ENCODE measurements at places on chromosomes 2 and 18. TPM values are rescaled to one million over a fixed set of nuclear protein-coding genes. Genes with fewer than 3 reads are reported as not detected.

DNA sequence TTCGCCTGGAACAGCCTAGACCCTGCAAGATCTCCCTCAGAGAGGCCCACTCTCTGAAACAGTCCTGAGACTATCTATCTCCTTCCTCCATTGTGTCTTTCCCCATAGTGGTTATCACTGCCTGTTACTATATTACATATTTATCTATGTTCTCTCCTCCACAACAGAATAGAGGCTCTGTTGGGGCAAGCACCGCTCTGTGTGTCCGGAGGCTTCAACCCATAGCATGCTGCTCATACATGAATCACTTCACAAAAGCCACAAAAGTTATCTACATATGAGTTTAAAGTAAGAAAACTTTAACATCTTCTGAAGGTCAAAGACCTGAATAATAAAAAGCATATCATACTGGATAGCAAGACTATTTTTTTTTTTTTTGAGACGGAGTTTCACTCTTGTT lies 242.1 kb upstream of the HS6ST1 start:
- H3K4me3 ChIP-seq, result no peak overlapping the region
- H3K27ac ChIP-seq, result no peak overlapping the region
- H3K27me3 ChIP-seq, result peaks cover 2% of the 10 kb centered on the region
- no peak for DNase-seq

- no peaks in the 10 kb centered on the region for H3K36me3 ChIP-seq
- H3K4me3 ChIP-seq, result no peak overlapping the region
- no peaks in the 10 kb centered on the region for H3K27me3 ChIP-seq
- no peaks in the 10 kb centered on the region for H3K4me1 ChIP-seq
- peak; percentile 37 for DNase-seq
Observed at GRCh38 chr2:72993147-72993932, 76.0 kb downstream of the EMX1 start.

GRCh38 chr18:75316223-75316622 lies 105.6 kb downstream of the TSHZ1 start:
- no peak overlapping the region for H3K27ac ChIP-seq
- no peak for DNase-seq
- no peaks in the 10 kb centered on the region for H3K4me1 ChIP-seq
- no peaks in the 10 kb centered on the region for H3K27me3 ChIP-seq

DNA sequence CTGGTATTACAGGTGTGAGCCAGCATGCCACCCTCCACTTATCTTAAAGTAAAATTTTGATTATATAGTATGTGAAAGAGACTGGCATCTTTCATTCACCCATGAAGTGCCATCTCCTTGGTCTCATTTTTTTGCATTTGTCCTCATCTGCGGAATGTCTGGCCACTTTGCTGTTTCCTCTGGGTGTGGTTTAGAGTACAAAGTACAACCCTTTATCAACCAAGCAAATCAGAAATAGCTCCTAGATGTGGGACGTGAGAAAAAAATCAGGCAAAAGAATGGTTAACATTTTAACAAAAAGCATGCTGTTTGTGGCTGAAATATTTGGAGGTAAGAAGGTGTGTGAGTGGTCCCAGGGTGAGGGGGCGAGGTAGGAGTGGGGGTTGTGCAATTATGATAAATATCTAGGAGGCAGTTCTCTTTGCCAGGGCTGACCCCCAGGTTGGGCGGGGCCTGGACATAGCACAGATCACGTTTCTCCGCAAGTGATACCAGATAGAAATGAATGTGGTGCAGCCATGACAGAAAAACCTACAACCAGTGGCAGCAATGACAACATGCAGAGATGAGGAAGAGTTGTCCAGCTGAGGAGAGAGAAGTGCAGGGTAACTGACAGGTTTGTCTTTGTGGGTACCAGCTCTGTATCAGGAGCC lies 115.8 kb upstream of the SERTAD2 start:
- peaks cover 14% of the 10 kb centered on the region for H3K27me3 ChIP-seq
- H3K36me3 ChIP-seq, result no peaks in the 10 kb centered on the region
- no peak for DNase-seq
- H3K27ac ChIP-seq, result no peak overlapping the region
- no peak overlapping the region for H3K4me3 ChIP-seq

GRCh38 chr2:156803967-156804366 lies 367.8 kb downstream of the GPD2 start:
- H3K27me3 ChIP-seq, result peaks cover 9% of the 10 kb centered on the region
- DNase-seq, result no peak
- no peak overlapping the region for H3K4me3 ChIP-seq
- no peaks in the 10 kb centered on the region for H3K4me1 ChIP-seq

DNA sequence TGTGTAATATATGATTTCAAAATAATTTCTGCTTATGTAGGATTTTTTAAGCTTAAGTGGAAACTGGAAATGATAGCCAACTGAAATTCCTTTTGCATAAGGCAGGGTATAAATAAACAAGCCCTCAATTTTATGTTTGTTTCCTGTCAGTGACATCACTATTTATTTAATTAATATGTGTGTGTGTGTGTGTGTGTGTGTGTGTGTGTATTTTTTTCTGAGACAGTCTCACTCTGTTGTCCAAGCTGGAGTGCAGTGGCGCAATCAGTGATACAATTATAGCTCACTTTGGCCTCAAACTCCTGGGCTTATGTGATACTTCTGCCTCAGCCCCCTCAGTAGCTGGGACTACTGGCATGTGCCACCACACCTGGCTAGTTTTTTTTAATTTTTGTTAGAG lies 29.3 kb upstream of the CYP20A1 start:
- H3K4me3 ChIP-seq, result no peak overlapping the region
- H3K4me1 ChIP-seq, result peaks cover 3% of the 10 kb centered on the region
- H3K27me3 ChIP-seq, result no peaks in the 10 kb centered on the region
- H3K27ac ChIP-seq, result no peak overlapping the region
- DNase-seq, result no peak

GRCh38 chr2:102120701-102121159 lies 21.8 kb upstream of the IL1R1 start:
- no peaks in the 10 kb centered on the region for H3K36me3 ChIP-seq
- peaks cover 6% of the 10 kb centered on the region for H3K27me3 ChIP-seq
- no peaks in the 10 kb centered on the region for H3K4me1 ChIP-seq
- H3K4me3 ChIP-seq, result no peak overlapping the region
- no peak overlapping the region for H3K27ac ChIP-seq
- no peak for DNase-seq

- H3K4me3 ChIP-seq, result no peak overlapping the region
- H3K36me3 ChIP-seq, result no peaks in the 10 kb centered on the region
- DNase-seq, result no peak
- H3K4me1 ChIP-seq, result no peaks in the 10 kb centered on the region
Observed at GRCh38 chr2:72579591-72580180, 246.1 kb downstream of the EXOC6B start.

DNA sequence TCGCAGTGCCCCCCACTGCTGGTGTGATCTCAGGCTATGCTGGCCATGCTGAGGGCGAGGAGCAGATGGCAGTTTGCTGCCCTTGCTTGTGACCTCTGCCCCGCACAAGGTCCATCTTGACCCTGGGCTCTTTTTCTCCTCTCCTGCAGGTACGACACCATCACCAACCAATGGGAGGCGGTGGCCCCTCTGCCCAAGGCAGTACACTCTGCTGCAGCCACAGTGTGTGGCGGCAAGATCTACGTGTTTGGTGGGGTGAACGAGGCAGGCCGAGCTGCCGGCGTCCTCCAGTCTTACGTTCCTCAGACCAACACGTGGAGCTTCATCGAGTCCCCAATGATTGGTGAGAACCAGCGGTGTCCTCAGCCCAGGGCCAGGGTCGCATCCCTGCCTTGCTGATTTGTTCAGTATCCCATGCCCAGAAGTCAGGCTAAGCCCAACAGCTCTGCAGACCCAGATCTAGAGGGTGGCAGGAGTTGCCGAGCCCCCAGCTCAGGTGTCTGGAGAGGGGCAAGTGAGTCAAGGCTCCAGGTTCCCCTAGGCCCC lies 223.8 kb downstream of the ATAD2B start:
- H3K36me3 ChIP-seq, result no peaks in the 10 kb centered on the region
- H3K4me3 ChIP-seq, result no peak overlapping the region
- H3K27ac ChIP-seq, result no peak overlapping the region
- peak; percentile 6 for DNase-seq
- no peaks in the 10 kb centered on the region for H3K4me1 ChIP-seq
- no peaks in the 10 kb centered on the region for H3K27me3 ChIP-seq

DNA sequence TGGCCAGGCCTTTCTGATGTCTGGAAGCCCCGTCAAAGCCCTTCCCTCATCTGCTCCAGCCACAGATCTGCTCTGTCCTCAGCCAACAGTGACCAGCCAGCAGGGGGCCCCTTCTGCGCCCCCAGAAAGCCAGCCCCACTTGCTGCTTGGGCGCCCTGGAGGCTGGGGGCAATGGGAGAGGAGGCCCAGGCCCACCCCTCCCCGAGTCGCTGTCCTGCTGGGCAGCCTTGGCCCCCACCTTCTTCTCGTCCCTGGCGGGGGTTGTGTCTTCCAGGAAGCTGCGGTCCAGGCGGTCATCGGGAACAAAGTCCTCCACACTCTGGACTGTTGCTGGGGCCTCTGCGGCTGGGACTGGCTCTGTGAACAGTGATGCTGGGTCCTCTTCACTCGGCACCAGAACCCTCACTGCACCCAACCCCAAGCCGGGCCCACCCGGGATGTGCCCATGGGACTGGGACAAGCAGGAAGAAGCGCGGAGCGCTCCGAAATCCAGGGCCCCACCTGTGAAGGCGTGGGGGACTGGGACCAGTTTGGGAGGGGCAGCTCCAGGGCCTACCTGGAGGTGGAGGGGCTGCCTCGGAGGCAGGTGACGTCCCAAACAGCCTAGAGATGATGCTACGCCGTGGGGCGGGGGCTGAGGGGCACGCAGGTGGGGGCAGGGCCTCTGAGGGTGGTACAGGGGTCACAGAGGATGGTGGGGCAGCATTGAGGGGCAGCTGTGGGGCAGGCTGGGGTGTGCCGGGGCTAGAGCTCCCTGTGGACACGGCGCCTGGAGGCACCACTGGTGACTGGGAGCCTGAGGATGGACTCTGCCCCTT lies 257.6 kb downstream of the ANKRD30B start:
- DNase-seq, result no peak
- H3K27me3 ChIP-seq, result no peaks in the 10 kb centered on the region
- no peak overlapping the region for H3K27ac ChIP-seq
- H3K4me1 ChIP-seq, result no peaks in the 10 kb centered on the region
- H3K4me3 ChIP-seq, result no peak overlapping the region
- no peaks in the 10 kb centered on the region for H3K36me3 ChIP-seq

DNA sequence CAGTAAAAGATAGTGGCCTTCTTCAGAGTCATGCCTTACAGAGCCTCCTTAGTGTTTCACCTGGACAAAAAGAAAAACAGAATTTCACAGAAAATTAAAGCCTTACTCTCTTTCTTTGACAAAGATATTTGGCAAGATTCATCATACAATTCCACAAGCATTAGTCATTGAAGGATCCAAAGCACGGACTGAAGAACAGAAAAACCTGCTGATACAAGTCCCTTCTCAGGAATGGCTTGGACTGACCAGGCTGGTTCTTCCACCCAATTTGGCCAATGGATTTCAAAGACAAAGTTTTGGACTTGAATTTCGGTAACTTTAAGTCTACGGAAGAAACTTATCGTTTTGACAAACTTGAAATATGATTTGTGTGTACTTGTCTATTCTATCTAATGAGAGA lies 39.1 kb upstream of the GALNT3 start:
- H3K4me1 ChIP-seq, result no peaks in the 10 kb centered on the region
- peaks cover 2% of the 10 kb centered on the region for H3K27me3 ChIP-seq
- H3K27ac ChIP-seq, result no peak overlapping the region
- DNase-seq, result no peak
- no peaks in the 10 kb centered on the region for H3K36me3 ChIP-seq

- no peaks in the 10 kb centered on the region for H3K27me3 ChIP-seq
- peaks cover 15% of the 10 kb centered on the region for H3K36me3 ChIP-seq
- no peak overlapping the region for H3K27ac ChIP-seq
- H3K4me3 ChIP-seq, result no peak overlapping the region
- no peaks in the 10 kb centered on the region for H3K4me1 ChIP-seq
- DNase-seq, result no peak
Observed at GRCh38 chr18:57023275-57023882, 123.5 kb upstream of the BOD1L2 start.

GRCh38 chr2:132730611-132731010 lies 60.6 kb upstream of the LYPD1 start:
- no peaks in the 10 kb centered on the region for H3K4me1 ChIP-seq
- H3K27me3 ChIP-seq, result no peaks in the 10 kb centered on the region
- H3K27ac ChIP-seq, result no peak overlapping the region
- no peak overlapping the region for H3K4me3 ChIP-seq
- no peak for DNase-seq

DNA sequence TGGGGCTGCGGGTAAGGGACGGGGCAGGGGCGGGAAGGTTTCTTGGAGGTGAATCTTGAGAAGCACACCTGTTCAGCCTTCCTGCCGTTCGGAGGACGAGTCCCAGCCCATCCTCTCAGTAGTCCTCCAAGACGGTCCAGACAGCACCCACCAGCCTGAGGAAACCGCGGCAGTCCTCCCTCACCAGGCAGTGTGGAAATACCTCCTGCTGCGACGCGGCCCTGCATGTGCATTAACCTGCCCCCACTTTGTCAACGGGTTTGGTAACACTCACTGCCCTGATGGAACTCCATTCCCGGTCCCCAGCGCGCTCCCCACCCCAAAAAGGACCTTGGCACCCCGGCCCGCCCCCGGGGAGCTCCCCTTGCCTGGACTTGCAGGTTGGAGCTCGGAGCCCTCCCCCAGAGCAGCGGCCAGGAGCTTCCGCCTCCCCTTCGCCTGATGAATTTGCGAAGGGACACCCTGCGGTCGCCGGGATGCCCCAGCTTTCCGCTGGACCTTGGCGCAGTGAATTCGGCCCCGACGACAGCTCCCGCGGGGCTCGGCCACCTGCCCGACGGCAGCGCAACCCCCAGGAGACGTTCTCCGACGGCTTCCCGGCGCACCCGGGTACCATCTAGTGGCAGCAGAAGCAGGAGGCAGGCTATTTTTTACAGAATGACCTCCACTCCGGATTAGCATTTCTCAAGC lies 31.5 kb downstream of the ACVR1C start:
- H3K27me3 ChIP-seq, result peaks cover 11% of the 10 kb centered on the region
- no peak overlapping the region for H3K27ac ChIP-seq
- peak; percentile 58 for DNase-seq
- no peaks in the 10 kb centered on the region for H3K36me3 ChIP-seq
- peaks cover 8% of the 10 kb centered on the region for H3K4me1 ChIP-seq
- H3K4me3 ChIP-seq, result peak overlapping the region; percentile 46

GRCh38 chr2:226405465-226405864 lies 394.2 kb downstream of the IRS1 start:
- no peaks in the 10 kb centered on the region for H3K36me3 ChIP-seq
- no peak overlapping the region for H3K27ac ChIP-seq
- H3K4me3 ChIP-seq, result no peak overlapping the region
- no peak for DNase-seq
- peaks cover 15% of the 10 kb centered on the region for H3K27me3 ChIP-seq
- no peaks in the 10 kb centered on the region for H3K4me1 ChIP-seq

- no peak for DNase-seq
- peak overlapping the region; percentile 97 for H3K27ac ChIP-seq
- peaks cover 82% of the 10 kb centered on the region for H3K4me1 ChIP-seq
- H3K27me3 ChIP-seq, result no peaks in the 10 kb centered on the region
- H3K36me3 ChIP-seq, result peaks cover 84% of the 10 kb centered on the region
- H3K4me3 ChIP-seq, result peak overlapping the region; percentile 80
Observed at GRCh38 chr2:68776124-68776523, 41.5 kb downstream of the ARHGAP25 start.

- no peaks in the 10 kb centered on the region for H3K4me1 ChIP-seq
- no peak overlapping the region for H3K27ac ChIP-seq
- peaks cover 23% of the 10 kb centered on the region for H3K36me3 ChIP-seq
Observed at GRCh38 chr2:135603543-135603942, 72.3 kb downstream of the R3HDM1 start.

The CRACDL gene
- total RNA-seq, result 0.20 TPM

The DNAH7 gene
- not detected for total RNA-seq

The STEAP3 gene
- not detected for total RNA-seq

The KYNU gene
- total RNA-seq, result not detected

The RESP18 gene
- not detected for total RNA-seq

The CAPN14 gene
- 0.35 TPM for total RNA-seq

The TMEM178A gene
- 0.43 TPM for total RNA-seq

The GNAL gene
- total RNA-seq, result 0.25 TPM

The TGFA gene
- total RNA-seq, result not detected
